Endothelial cell of umbilical vein (primary cell): ENCODE measurements at places on chromosomes 4 and X. TPM values are rescaled to one million over a fixed set of nuclear protein-coding genes. Genes with fewer than 3 reads are reported as not detected.

GRCh38 chrX:136577552-136577951 is 45.5 kb downstream of the VGLL1 start:
- H3K36me3 ChIP-seq = no peaks in the 10 kb centered on the region
- no peak overlapping the region for H3K4me3 ChIP-seq
- peak; percentile 36 for DNase-seq
- H3K27ac ChIP-seq = no peak overlapping the region

DNA sequence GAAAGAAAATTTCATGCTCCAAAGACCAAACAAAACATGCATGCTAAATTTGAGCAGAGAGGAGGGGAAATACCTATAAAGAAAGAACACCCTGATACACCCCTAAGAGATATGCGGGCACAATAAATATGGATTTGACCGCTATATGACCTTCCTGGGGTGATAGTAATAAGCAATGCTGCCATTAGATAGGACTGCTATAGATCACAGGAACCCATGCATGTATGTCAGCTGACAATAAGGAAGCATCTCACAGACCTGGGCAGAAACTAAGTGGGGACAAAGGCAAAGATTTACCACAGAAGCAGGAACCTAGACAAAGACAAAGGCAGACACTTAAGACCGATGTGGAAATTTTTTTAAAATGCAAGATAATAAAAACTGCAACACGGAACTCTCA is 21.3 kb downstream of the ZNF721 start:
- no peak for DNase-seq
- H3K27me3 ChIP-seq = no peaks in the 10 kb centered on the region
- H3K27ac ChIP-seq = no peak overlapping the region
- no peak overlapping the region for H3K4me3 ChIP-seq
- peaks cover 6% of the 10 kb centered on the region for H3K4me1 ChIP-seq
- H3K36me3 ChIP-seq = no peaks in the 10 kb centered on the region

DNA sequence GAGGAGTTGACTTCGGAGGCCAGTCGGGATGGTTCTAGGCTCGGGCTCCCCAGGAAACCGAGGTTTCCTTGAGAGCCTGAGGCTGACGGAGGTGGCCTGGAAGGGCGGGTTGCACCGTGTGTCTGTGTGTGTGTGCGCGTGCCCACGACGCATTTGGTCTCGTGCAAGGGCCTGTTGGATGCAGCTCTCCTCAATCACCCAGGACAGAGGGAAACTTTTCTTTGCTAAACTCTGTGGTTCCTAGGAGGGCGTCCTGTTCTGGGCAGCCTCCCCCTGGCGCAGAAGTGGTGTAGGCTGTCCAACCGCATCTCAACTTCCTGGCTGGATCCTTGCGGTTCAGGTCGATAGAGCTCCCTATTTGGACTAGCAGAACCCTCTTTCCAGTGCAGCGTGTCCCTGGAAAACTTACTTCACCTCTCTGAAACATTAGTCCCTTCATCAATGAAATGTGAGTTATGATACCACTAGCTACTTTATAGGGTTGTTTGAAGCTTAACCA is 973 bp downstream of the STK32B start:
- peaks cover 12% of the 10 kb centered on the region for H3K4me1 ChIP-seq
- no peaks in the 10 kb centered on the region for H3K36me3 ChIP-seq
- no peak overlapping the region for H3K27ac ChIP-seq
- H3K4me3 ChIP-seq = peak overlapping the region; percentile 46

The NAP1L2 gene
- 1.0 and 1.1 TPM in 2 replicates for total RNA-seq

The SLC6A14 gene
- not detected in 2 replicates for total RNA-seq

DNA sequence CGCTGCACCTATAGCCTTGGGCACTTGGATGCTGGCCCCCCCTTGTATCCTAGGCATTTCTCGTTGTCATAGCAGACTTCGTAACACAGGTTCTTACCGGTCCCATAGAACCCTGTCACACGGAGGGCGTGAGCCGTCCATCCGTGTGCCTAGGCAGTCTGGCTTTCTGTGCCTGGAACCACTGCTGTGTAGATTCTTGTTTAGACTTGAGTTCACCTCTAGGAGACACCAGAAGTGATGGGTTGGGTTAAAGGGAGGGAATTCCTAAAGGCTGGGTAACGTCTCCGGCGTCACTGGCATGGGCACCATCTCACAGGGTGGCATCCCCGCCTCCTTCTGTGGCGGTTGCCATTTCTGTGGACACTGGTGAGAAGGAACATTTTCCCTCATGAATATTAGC is 13.5 kb upstream of the NKX1-1 start:
- H3K27me3 ChIP-seq = no peaks in the 10 kb centered on the region
- no peak overlapping the region for H3K4me3 ChIP-seq
- H3K27ac ChIP-seq = no peak overlapping the region
- H3K36me3 ChIP-seq = no peaks in the 10 kb centered on the region

The PAGE1 gene
- not detected in 2 replicates for total RNA-seq

GRCh38 chrX:51420610-51421009 is 75.8 kb downstream of the NUDT11 start:
- no peak overlapping the region for H3K27ac ChIP-seq
- no peak overlapping the region for H3K4me3 ChIP-seq
- no peaks in the 10 kb centered on the region for H3K36me3 ChIP-seq
- H3K4me1 ChIP-seq = no peaks in the 10 kb centered on the region
- peak; percentile 13 for DNase-seq
- H3K27me3 ChIP-seq = no peaks in the 10 kb centered on the region

DNA sequence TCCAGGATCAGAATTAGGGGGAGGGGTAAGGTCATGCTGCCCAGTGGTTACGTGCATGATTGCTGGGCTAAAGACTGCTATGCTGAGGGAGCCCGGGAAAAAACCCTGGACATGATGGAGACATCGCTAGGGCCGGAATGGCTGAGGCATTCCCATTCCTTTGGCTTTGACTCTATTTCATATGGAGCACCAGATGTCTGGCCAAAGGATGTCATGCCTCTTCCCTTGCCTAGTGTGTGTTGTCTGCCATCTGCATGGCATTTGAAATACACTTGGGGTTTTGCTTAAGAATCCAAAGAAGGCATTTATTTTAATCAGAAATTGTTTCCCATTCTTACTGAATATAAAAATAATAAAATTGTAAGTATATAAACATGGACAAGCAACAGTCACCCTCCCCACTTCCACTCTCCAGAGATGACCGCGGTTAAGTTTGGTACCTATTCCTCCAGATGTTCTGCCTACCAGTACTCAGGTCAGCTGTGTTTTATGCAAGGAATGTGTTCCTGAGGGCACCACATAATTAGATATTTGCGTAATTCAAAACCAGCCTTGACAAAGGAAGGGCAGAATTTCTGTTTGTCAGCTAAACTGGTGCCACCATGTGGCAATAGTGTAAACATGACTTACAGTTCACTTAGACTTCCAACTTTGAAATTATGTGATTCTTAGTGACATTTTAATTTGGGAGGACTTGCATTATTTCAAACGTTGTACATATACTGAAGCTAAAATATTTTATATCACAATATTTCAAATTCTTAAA is 105.9 kb downstream of the CT47B1 start:
- peaks cover 24% of the 10 kb centered on the region for H3K4me1 ChIP-seq
- peak overlapping the region; percentile 96 for H3K27ac ChIP-seq
- DNase-seq = peak; percentile 68
- no peaks in the 10 kb centered on the region for H3K36me3 ChIP-seq
- no peak overlapping the region for H3K4me3 ChIP-seq

DNA sequence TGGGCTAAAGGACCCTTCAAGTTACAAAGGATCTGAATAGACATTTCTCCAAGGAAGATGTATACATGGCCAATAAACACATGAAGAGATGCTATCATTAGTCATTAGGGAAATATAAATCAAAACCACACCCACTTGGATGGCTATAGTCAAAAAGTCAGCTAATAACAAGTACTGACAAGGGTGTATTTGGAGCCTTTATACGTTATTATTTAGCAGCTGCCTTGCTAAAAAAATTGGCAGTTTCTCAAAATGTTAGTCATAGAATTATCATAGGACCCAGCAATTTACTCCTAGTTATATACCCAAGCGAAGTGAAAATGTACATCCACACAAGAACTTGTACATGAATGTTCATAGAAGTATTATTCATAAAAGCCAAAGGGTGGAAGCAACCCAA is 112.7 kb upstream of the DUSP21 start:
- no peaks in the 10 kb centered on the region for H3K27me3 ChIP-seq
- H3K4me3 ChIP-seq = no peak overlapping the region
- no peaks in the 10 kb centered on the region for H3K36me3 ChIP-seq
- H3K27ac ChIP-seq = no peak overlapping the region
- DNase-seq = no peak

- H3K27ac ChIP-seq = no peak overlapping the region
- H3K4me1 ChIP-seq = no peaks in the 10 kb centered on the region
- H3K36me3 ChIP-seq = no peaks in the 10 kb centered on the region
Measured at GRCh38 chr4:8171266-8171665, 12.7 kb upstream of the ABLIM2 start.

The NHS gene
- 0.46 and 1.1 TPM in 2 replicates for total RNA-seq

- H3K4me3 ChIP-seq = no peak overlapping the region
- DNase-seq = peak; percentile 86
- H3K27ac ChIP-seq = peak overlapping the region; percentile 81
Measured at GRCh38 chrX:41491267-41492004, 44.3 kb downstream of the NYX start.

The BTC gene
- total RNA-seq = not detected in 2 replicates

The PARM1 gene
- not detected in 2 replicates for total RNA-seq

DNA sequence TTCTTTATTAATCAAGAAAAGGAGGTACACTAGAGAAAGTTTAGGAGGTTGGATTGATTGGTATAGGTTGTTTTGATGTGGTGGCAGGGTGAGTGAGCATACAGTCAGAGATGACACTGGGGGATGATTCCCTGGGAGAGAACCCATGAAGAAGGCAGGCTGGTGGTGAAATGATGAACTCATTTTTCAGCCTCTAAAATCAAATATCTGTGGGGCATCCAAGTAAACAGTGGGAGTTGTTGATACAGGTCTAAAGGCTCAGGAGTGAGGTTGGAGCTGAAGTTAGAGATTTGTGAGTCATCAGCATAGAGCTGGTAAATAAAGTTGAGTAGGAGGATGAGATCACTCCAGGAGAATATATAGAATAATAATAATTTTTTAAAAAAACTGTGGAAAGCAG is 10.0 kb upstream of the AP1S2 start:
- H3K27me3 ChIP-seq = no peaks in the 10 kb centered on the region
- H3K27ac ChIP-seq = no peak overlapping the region
- H3K4me1 ChIP-seq = no peaks in the 10 kb centered on the region
- DNase-seq = no peak

GRCh38 chr4:92246384-92246783 is 57.4 kb upstream of the GRID2 start:
- no peak for DNase-seq
- no peak overlapping the region for H3K4me3 ChIP-seq
- H3K27me3 ChIP-seq = no peaks in the 10 kb centered on the region
- no peaks in the 10 kb centered on the region for H3K36me3 ChIP-seq
- no peak overlapping the region for H3K27ac ChIP-seq

The PIM2 gene
- 5.5 and 7.4 TPM in 2 replicates for total RNA-seq

- no peaks in the 10 kb centered on the region for H3K4me1 ChIP-seq
- DNase-seq = no peak
- H3K27me3 ChIP-seq = no peaks in the 10 kb centered on the region
- H3K36me3 ChIP-seq = no peaks in the 10 kb centered on the region
- no peak overlapping the region for H3K4me3 ChIP-seq
- no peak overlapping the region for H3K27ac ChIP-seq
Measured at GRCh38 chrX:150848914-150849365, 49.5 kb downstream of the CD99L2 start.

DNA sequence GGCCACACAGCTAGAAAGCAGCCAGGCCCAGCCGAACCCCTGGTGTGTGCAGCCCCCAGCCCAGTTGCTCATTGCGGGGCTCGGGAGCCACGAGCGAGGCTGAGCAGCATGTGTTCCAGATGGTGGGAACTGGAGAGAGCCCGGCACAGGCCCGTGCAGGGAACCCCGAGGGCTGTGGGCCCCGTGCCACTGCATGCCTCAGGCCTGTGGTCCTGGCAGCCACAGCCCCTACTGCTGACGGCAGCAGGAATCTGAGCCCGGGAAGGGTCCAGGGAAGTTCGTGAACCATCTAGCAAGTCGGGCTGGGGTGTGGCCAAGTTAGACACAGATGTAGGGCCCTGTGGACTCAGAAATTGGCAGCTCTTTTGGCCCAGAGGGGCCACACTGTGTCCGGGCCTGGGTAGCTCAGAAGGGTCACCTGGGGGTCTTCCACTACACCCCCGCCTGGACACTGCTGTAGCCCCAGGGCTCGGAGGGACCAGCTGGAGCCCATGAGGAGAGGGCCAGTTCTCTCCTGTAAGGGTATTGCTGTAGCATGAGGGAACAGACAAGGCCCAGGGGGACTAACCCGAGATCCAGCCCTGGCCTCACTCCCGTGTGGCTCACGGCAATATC is 12.1 kb downstream of the HTRA3 start:
- H3K4me1 ChIP-seq = peaks cover 9% of the 10 kb centered on the region
- no peaks in the 10 kb centered on the region for H3K27me3 ChIP-seq
- H3K4me3 ChIP-seq = no peak overlapping the region
- H3K27ac ChIP-seq = no peak overlapping the region
- H3K36me3 ChIP-seq = no peaks in the 10 kb centered on the region

The IL15 gene
- 3.0 and 3.1 TPM in 2 replicates for total RNA-seq

The CENPVL1 gene
- not detected in 2 replicates for total RNA-seq

The AFF2 gene
- total RNA-seq = 0.07 TPM in 1 of 2 replicates, not detected in the other

GRCh38 chr4:35399912-35400311 is 844.4 kb downstream of the ARAP2 start:
- no peaks in the 10 kb centered on the region for H3K4me1 ChIP-seq
- H3K36me3 ChIP-seq = no peaks in the 10 kb centered on the region
- no peak overlapping the region for H3K27ac ChIP-seq
- no peak overlapping the region for H3K4me3 ChIP-seq
- no peaks in the 10 kb centered on the region for H3K27me3 ChIP-seq

- no peaks in the 10 kb centered on the region for H3K4me1 ChIP-seq
- DNase-seq = no peak
- H3K4me3 ChIP-seq = no peak overlapping the region
- H3K36me3 ChIP-seq = no peaks in the 10 kb centered on the region
- H3K27ac ChIP-seq = no peak overlapping the region
Measured at GRCh38 chr4:90306810-90307209, 179.6 kb downstream of the CCSER1 start.

- no peak overlapping the region for H3K27ac ChIP-seq
- H3K27me3 ChIP-seq = no peaks in the 10 kb centered on the region
- H3K36me3 ChIP-seq = peaks cover 18% of the 10 kb centered on the region
- H3K4me1 ChIP-seq = peaks cover 19% of the 10 kb centered on the region
- DNase-seq = no peak
Measured at GRCh38 chrX:153703036-153703370, 15.3 kb downstream of the SLC6A8 start.

DNA sequence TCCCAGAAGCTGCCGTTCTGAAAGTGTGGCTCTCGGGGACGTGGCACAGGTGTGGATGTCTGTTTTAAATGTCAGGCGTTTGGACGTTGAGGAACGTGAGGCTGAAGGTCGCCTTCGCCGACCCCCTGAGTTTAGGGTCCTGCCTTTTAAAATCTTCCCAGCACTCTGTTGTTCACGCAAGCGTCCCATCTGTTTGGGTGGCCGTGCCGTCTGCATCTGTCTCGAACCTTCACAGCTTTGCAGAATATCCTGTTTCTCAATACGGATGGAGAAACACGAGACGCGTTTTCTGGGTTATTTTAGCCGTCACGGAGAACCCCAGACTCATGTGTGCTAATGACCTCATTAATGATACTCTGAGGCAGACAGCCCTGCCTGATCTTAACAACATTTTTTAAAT is 31.5 kb downstream of the SHOX start:
- H3K4me1 ChIP-seq = no peaks in the 10 kb centered on the region
- no peaks in the 10 kb centered on the region for H3K27me3 ChIP-seq
- no peak overlapping the region for H3K4me3 ChIP-seq
- no peak for DNase-seq
- H3K36me3 ChIP-seq = no peaks in the 10 kb centered on the region
- no peak overlapping the region for H3K27ac ChIP-seq

- H3K36me3 ChIP-seq = no peaks in the 10 kb centered on the region
- no peak overlapping the region for H3K4me3 ChIP-seq
- H3K4me1 ChIP-seq = no peaks in the 10 kb centered on the region
- no peaks in the 10 kb centered on the region for H3K27me3 ChIP-seq
Measured at GRCh38 chr4:164423819-164424218, 330.1 kb upstream of the SMIM31 start.
